Naive thymus-derived CD4-positive, alpha-beta T cell (primary cell): ENCODE measurements at places on chromosomes 3 and 15.

DNA sequence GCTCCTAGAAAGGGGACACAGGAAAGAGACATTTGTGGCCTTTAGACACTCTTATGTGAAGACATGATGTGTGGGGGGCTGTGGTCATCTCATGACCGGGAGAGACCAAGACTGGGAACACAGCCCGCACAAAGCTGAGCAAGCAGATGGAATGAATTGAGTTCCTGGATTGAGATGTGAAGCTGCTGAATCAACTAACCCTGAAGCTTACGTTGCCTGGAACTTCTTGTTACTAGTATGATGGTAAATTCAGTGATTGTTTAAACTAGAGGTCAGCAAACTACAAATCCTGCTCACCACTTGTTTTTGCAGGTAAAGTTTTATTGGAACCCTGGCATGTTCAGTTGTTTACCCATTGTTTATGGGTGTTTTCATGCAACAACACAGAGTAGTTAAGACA is 83.4 kb upstream of the BHLHE40 start:
- no peak for DNase-seq

GRCh38 chr3:147424581-147425387 is 15.6 kb downstream of the ZIC1 start:
- DNase-seq, result no peak

DNA sequence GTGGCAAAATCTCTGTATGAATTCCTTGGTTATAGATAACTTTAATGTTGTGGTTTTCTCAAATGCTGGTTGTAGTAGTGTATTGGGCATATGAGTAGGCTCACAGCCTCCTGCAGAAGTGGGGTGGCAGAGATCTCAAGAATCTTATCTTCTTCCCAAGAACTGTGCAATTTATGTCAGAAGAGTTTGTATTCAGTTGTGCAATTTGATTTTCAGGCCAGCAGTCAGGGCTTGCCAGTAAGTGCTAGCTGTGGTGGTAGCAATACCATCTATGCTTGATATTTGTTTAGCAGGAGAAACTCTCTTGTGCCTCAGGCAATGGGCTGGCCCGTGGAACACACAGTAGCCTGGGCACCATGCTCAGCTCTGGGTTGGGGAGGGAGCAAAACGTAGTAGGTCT is 58.4 kb upstream of the GOLIM4 start:
- no peak for DNase-seq

DNA sequence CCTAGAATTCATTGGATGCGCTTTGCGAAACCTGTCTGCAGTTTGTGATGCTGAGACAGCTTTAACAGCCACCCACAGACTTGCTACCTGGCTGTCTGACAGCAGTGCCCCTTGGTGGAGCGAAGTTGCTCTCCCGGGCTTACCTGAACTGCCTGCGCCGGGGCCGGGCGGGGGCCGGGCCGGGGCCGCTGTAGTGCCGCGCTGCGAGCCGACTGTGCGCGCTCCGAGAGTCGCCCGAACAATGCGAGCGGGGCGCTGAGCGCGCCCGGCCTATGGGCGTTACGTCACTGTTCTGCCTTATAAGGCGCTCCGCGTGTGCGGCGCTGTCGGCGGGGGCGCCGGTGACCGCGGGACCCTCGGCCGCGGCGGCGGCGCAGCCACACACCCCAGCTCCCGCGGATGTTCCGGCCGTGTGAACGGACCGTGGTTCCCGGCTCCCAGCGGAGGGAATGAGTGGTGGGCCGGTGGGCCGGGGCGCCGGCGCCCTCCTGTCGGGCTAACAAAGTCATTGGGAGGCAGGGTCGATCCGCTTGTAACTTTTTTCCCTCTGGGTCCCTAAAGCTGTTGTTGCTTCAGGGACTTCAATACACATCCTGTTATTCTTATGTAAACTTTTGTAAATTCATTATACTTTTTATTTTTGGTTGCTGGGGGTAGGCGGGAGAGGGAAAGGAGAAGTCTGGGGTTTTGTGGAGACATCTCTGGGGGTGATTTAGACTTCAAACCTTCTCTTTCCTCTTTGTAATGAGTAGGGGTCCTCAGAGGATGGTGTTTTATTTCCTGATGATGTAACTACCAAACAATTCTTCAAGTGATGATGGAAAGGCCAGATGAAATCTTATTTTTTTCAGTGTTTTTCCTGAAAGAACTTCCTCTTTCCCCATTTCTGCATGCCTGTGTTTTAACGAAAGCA is 58.5 kb downstream of the CMSS1 start:
- peak; percentile 65 for DNase-seq

- no peak for DNase-seq
These were observed 31.1 kb upstream of the SETD2 start for GRCh38 chr3:47194994-47195393.

- DNase-seq, result no peak
These were observed 270.0 kb downstream of the TBL1XR1 start for GRCh38 chr3:176927280-176927679.

GRCh38 chr15:22945071-22945470 is 35.1 kb downstream of the CYFIP1 start:
- no peak for DNase-seq

DNA sequence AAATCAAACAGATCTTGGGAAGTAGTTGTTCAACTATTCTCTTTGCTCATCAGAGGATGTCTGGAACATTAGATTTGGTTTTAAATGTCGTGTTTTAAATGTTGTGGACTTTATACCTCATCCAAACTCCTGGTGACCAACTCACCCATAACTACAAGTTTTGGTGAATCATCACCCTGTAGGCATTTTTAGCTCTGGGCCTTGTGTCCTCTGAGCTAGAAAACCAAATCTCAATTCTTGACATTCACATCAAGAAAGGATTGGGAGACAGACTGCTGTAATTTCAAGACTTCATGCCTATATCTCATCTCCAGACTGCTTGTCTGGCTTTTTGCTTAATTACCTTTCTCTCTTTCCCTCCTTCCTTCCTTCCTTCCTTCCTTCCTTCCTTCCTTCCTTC is 228.5 kb upstream of the ROBO2 start:
- no peak for DNase-seq
